NT2/D1 (cell line): ENCODE measurements at places on chromosomes 6 and 20.

- no peak for DNase-seq
Measured at GRCh38 chr6:1777921-1778685, 168.4 kb downstream of the FOXC1 start.

DNA sequence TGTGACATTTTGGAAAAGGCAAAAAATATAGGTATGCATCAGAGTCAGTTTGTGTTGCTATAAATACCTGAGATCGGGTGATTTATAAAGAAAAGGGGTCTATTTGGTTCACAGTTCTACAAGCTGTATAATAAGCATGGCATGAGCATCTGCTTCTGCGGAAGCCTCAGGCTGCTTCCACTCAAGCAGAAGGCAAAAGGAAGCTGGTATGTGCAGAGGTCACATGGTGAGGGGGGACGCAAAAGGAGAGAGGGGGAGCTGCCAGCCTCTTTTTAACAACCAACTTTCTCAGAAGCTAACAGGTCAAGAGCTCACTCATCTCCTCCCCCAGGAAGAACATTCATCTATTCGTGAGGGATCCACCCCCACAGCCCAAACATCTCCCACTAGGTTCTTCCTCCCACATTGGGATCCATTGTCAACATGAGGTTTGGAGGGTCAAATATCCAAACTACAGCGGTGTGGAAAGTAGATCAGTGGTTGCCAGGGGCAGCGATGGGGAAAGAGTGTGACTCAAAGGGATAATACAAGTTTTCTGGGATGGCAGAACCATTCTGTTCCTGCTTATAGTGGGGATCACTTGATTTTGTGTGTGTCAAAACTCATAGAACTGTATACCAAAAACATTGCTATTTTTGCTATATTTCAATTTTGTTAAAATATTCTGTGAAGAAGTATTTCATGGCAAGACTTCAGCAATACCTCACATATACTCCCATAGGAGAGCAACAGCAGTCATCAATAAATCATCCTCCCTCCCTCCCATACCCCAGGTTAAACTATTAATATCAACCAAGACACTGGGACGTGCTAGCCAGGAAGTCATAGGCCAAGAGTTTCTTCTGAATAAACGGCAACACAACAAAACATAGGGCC is 9.9 kb upstream of the FAM50B start:
- DNase-seq, result no peak

- DNase-seq, result no peak
Measured at GRCh38 chr6:81362246-81362645, 390.2 kb downstream of the TENT5A start.

DNA sequence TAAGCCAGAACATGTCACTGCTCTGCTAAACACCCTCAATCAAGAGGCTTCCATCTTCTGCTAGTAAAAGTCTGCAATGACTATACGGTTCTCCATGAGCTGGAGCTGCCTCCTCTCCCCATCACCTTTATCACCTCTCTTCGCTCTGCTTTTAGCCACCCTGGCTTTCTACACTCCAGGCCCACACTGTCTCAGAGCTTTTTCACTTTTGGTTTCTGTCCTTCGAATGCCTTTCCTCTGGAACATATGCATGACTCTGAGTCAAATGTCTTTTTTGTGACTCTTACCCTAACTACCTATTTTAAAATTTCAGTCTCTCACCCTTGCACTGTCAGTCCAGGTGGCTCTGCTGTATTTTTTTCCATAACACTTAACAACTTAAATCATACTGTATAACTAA is 525.4 kb upstream of the RNF217 start:
- no peak for DNase-seq

- no peak for DNase-seq
Measured at GRCh38 chr6:10343320-10343719, 71.6 kb downstream of the TFAP2A start.

GRCh38 chr6:33029328-33030184 is 20.2 kb upstream of the HLA-DOA start:
- DNase-seq, result no peak

- no peak for DNase-seq
Measured at GRCh38 chr6:14792118-14792955, 453.5 kb upstream of the JARID2 start.

- no peak for DNase-seq
Measured at GRCh38 chr6:155001934-155002333, 6.8 kb downstream of the TIAM2 start.

- DNase-seq, result no peak
Measured at GRCh38 chr20:57399587-57400155, 8.5 kb downstream of the RBM38 start.

DNA sequence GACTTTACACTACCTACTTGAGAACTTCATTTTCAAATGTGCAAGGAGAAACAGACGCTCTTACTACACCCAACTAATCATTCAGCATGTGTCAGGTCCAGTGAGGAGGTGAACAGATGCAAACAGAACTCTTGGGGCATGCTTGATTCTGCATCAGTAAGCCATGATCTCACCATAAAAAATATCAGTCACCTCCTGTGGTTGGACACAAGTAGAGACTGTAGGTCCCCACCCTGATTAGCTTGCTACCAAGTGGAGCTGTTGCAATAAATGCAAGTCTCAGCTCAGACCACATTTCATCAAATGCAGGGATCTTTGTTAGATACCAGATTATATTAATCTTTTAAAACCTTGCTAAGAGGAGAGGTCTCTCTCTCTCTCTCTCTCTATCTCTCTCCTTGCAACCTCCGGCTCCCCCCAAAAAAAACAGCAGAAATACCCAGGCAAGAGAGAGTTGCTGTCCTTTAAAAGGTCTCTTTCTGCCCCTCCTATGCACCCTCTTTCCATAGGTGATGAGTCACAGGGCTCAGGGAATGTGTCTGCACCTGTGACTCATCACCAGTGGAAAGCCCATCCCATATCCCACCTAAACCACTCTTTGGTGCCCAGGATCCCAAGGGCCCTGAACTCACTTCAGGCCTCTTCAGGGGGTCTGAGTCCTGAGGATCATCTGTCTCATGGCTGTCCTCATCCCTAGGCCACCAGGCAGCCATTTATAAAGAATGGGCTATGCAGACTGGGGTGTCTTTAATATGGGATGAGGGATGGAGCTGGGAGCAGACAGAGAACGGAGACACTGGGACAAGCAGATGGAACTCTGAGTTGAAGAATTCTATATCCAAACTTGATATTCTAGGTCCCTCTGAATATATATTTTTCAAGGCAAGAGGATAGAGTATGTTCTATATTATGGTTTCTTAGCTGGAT is 154.5 kb downstream of the QRSL1 start:
- DNase-seq, result no peak

- DNase-seq, result no peak
Measured at GRCh38 chr6:35411066-35411465, 41.1 kb upstream of the FANCE start.

- DNase-seq, result no peak
Measured at GRCh38 chr20:13443690-13444089, 195.0 kb downstream of the TASP1 start.

DNA sequence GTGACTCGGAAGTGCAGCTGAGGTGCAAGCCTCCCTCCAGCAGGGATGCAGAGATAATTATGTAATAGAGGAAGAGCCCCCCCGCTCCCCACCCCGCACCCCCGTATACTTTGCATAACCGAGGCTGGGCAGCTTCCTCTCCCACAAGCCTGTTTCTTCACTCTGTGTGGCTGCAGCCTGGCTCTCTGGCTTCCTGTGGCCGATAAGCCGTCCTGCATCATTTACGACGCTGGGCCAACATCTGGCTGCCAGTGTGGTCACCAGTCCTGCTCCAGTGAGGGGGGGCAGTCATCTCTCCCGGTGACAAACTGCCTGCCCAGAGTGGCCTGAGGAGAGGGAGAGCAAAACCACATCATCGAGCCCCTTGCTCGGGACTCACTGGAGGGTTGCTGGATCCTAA is 59.2 kb downstream of the RBM38 start:
- no peak for DNase-seq

DNA sequence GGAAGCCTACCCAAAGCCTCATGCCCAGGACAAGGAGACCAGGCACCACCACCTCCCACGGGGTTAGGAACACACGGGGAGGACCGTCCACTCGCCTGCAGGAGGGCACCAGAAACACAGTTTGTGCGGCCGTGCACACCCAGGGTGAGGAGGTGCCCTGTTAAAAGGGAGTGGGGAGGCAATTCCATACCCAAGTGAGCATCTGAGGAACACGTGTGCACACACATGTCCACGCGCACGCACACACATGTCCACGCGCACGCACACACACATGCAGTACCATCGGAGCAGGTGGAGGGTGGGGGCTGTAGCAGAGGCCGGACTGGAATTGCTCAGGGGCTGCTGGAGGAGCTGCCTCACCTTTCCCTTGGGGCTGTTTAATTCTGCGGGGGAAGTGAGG is 259.4 kb downstream of the TAF4 start:
- DNase-seq, result no peak

DNA sequence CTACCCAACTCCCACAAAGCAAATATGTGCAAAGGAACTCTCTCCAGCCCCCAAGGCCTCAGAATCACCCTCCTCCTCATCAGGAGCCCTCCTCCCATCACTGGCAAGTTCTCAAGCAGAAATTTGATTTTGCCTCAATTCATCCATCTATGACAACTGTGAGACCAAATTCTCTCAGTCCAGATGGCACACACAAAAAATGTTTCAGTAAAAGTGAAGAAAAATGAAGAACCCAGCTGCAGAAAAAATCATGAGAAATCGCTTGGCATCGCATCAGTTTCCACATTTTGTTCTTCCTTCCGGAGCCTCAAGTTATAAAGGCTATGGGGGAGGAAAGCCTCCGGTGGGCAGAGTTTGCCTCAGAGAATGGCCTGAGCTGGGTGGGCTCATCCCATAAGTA is 6.4 kb upstream of the CD24 start:
- DNase-seq, result no peak

- DNase-seq, result peak; percentile 25
Measured at GRCh38 chr6:134584847-134585516, 267.1 kb upstream of the SGK1 start.

DNA sequence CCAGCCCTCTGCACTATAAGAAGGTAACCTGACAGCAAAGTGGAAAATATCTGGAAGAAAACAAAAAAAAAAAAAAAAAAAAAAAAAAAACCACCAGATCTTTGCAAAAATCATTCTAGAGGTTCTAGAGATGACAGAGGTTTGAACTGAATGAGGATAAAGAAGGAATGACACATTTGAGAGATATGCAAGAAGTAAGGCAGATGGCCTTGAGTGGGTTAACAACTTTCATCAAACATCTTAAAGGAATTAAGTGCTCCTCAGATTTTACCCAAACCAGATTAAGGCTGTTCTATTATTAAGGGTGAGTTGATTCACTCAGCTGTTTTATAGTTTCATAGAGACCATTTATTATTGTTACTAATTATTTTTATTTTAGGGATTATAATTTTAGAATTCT is 62.0 kb downstream of the RSPO3 start:
- DNase-seq, result no peak

- DNase-seq, result peak; percentile 30
Measured at GRCh38 chr6:84618836-84619235, 145.6 kb downstream of the TBX18 start.

GRCh38 chr20:15252304-15252703 is 914.9 kb upstream of the FLRT3 start:
- DNase-seq, result no peak

GRCh38 chr6:148565930-148566663 is 180.7 kb upstream of the UST start:
- DNase-seq, result no peak

- no peak for DNase-seq
Measured at GRCh38 chr6:37024656-37025337, 19.3 kb downstream of the FGD2 start.

- DNase-seq, result no peak
Measured at GRCh38 chr6:40328386-40328985, 258.7 kb downstream of the LRFN2 start.

GRCh38 chr6:94478133-94479005 is 1059.0 kb upstream of the EPHA7 start:
- no peak for DNase-seq

DNA sequence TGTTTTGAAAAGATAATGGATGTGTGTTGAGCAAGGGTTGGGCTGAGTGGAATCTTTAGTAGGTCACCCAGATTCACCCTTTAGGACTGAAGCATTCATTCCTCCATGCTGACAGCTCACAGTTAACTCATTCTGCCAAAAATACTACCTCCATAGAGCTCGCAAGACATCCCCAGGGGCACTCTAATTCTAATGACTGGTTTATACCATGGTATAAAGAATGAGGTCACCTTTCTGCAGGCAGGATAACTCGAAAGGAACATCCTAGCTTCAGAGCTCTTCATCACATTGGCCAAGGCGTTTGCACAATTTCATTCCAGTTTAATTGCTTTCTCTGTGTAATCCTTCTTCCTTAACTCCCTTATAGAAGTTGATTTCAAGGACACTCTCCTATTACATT is 1257.2 kb upstream of the EYS start:
- no peak for DNase-seq
